Stimulated activated CD8-positive, alpha-beta memory T cell treated with anti-CD3 and anti-CD28 coated beads, Interleukin-4, amount 100 ng/mL, for 4 hours (primary cell): ENCODE measurements at places on chromosomes 2 and 18.

GRCh38 chr2:26576565-26577441 is 64.4 kb downstream of the CIB4 start:
- DNase-seq: no peak

DNA sequence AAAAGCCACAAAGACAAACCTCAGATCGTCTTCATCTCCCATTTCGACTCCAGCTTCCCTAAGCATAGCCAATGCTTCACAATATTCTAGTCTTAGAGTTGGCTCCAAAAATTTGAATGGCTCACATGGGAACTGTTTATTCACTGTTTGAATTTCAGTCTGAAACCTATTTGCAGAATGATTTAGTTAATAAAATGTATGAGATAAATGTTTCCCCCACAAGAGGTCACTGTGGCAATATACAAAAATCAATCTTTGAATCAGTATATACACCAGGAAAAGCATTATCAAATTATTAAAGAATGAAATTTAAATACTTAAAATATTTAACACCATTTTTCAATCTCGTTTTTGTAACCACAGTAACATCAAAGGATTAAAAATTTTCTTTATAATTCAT is 40.0 kb upstream of the MCM6 start:
- no peak for DNase-seq

GRCh38 chr2:109474319-109474825 is 139.4 kb downstream of the SEPTIN10 start:
- no peak for DNase-seq

DNA sequence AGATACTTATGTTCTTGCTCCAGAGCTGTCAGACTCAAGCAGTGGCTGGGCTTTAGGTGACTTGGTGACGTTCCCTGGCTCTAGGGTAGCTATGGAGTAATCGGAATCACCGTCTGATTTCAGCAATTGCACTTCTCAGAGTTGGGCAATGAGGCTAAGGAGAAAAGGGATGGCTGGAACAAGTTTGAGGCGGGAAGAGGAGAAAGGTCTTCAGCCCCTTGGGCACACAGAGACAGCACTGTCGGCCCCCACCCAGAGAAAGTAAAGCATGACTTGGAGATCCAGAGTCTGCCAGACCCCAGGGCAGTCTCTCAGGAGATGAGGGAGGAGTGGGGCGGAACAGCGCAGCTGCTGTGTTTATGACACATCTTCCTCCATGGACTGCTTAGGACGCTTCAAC is 114.5 kb downstream of the KLHL29 start:
- DNase-seq: no peak
